ENCODE measurements at places on chromosomes 7 and 10.

GRCh38 chr7:140639366-140640053 is 1.1 kb downstream of the DENND2A start:
- DNase-seq = peak; percentile 74

- DNase-seq = no peak
Observed at GRCh38 chr7:108395426-108395825, 60.8 kb downstream of the NRCAM start.

DNA sequence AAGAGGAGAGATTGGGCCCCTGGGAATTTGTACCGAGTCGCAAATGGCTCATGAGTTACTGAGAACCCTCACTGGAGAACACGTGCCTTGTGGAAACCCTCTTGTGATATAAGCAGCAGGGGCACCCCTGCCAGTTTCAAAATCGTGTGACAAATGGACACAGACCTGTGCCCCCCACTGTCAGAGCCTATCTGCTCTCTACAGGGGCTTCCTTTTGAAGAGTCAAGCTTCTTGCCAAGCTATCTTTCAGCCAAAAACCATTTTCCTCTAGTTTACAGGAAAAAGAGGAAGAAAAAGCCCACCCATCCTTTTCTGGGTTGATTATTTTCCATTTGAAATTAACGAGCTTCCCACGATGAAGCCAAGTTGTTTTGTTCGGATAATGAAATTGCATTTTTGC is 64.1 kb upstream of the MPP7 start:
- DNase-seq = no peak

- DNase-seq = no peak
Observed at GRCh38 chr7:40647719-40648118, 512.9 kb downstream of the SUGCT start.

- DNase-seq = no peak
Observed at GRCh38 chr10:77566914-77567566, 70.6 kb downstream of the KCNMA1 start.
